ENCODE measurements at places on chromosomes 12 and 14.

DNA sequence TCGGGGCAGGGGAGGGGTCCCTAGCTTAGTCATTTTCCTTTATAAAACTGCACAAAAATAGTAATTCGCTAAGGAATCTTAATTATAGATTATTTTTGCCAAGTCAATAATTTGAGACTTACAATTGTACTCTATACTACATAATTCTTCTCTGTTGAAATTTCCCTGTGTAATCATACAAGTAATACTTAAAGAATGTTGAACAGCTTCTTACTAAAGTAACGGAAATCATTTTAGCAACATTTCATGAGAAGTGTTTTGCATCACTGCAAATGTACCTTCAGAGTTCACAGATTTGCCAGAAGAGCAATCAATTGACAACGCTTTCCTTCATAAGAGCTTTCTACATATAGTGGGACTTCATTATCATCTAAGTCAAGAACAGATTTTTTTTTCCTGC, 7.9 kb upstream of the GNG2 start:
- DNase-seq = no peak

DNA sequence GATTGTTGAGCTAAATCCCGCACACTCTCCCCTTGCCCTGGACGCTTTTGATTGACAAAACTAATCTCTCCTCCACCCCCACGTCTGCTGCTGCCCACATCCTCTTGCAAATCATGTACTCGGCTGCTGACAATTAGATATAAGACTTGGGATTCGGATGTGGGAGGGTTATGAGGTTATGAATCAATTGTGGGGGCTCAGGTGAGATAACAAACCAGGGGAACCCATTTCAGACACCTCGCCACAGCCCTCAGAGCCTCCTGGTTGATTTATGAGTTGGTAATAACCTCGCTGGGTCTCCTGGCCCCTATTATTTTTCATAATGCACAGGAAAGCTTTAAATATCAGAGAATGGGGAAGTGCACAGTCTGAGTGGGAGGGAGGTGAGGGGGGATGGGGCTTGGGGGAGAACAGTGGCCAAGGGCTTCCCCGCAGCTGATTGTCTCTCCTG, 449.9 kb downstream of the DPF3 start:
- peak; percentile 66 for DNase-seq

DNA sequence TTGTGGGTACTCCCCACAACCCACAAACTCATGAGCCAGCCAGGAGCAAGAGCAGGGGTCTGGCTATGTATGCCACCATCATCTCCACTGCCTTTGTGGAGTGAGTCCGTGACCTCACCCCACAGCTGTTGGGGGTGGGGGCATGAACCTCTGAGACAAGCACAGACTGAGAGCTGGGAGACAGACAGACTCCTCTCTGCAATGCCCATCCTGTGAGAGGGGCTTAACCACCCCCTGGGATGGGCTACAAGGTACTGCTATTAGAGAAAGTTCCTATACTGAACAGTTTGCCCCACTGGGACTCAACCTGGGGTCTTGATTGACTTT, 84.5 kb downstream of the PITPNM2 start:
- no peak for DNase-seq

DNA sequence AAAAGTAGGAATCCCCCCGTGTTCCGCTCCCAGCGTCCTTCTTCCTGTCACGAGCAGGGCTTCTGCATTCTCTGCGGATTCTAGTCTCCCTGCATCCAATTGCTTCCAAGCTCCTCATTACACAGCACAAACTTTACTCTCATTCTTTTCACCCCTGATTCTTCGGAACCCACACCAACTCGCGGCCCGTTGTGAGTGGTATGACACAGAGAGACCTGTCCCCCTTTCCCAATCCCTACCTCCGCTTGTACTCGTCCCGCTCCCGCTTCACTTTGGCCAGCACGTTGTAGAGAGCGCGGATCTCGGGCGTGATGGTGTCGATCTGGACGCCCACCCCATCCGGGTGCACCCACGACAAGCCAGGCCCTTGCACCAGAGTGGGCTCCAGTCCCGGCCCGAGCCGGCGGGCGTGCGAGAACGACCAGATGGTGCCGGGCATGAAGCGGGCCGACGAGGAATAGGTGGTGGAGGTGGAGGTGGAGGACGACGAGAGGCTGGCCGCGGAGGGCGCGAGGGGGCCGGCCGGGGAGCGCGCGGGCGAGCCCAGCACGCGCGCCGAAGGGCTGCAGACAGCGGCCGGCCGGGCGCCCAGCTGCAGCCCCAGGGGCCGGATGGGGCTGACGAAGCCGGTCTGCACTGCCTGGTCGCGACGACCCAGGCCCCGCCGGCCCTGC, 687 bp downstream of the IFFO1 start:
- DNase-seq = no peak

DNA sequence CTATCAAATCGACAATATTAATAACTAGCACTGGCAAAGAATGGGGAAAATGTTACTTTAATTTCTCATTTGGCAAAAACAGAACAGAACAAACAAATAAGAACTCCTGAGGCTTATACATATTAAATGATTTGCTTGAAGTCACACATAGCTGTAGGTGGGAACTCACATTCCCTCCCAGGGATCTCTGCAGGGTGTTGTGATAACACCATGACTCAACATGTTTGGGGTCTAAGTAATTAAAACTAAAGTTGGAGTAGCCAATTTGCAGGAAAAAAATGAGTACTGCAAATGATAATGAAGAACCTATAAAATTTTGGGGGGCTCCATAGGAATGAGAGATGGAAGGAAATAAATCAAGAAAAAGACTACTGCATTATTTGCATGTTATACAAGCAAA, 27.5 kb downstream of the UNC79 start:
- no peak for DNase-seq

- no peak for DNase-seq
Observed at GRCh38 chr12:6452944-6453630, 1.2 kb downstream of the TAPBPL start.

- DNase-seq = no peak
Observed at GRCh38 chr12:21942377-21942703, 1.1 kb upstream of the ABCC9 start.

DNA sequence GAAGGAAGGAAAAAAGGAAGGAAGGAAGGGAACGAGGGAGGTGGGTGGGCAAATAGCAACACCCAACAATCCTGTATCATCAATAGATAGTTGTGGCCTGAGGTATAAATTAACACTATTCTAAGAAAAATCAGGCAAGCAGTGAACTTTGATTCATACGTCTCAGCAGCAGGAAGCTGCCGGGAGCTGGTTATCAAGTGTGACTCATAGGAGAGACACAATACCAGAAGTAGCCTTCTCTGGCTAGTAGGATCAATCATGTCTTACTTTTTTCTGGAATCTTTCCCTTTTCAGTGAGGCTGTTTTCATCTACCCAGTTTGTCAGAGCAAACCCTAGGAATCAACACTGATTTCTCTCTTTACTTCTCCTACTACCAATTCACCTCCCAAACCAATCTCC, 780.5 kb downstream of the NRXN3 start:
- DNase-seq = no peak

DNA sequence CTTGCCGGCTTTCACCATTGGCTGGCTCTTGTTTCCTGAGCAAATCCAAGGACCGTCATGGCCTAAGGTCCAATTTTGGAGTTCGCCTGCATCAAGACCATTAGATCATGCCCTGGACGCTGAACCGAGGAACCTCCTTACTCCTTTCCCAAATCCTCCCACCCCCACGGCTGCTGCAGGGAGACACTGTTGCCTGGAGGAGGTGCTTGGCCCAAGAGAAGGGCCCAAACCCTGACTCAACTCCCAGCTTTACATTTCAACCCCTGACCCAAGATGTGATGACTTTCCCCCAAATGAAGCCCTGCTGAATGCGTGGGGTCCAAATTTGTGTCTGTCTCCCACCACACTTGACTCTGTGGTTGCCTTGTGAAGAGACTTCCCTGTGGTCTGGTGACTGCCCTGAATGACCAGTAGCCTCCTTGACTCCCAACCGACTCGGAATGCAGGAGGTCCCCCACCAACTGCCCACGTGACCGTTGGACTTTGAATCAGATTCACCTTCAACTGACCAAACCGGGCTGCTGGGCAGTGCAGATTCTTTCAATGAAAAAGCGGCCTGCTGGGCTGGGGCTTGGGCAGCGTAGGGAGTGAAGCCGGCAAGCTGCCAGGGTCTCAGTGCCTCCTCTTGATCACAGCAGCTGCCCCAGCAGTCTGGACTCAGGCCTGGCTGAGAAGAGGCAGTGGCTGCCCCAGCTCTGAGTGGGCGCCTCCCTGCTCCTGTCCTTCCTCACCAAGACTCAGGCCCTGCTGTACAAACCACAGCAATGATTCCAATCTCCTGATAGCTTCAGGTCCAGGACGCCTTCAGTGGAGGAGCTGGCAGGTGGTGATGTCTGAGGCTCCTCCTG, 46.7 kb upstream of the OASL start:
- no peak for DNase-seq

DNA sequence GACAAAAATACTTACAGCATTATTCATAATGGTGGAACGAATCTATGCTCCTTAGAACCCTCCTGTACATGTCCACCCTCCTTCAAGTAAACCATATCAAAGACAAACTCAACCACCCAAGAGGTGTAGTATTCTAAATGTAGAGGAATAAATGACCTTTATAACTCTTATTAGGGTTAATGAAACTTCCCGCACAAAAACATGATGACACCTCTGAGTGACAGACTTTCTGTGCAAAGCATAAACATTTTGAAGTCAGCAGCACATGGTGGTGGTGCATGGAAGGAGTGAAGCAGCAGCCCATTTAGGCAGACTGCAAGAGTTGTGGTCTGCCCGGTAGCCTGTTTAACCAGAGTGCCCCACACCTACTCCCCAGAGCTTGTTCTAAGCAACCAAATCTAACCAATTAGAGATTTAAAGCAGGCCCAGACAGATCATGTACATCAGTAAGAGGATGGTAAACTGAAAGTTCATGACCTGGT, 615 bp upstream of the ASB8 start:
- no peak for DNase-seq

DNA sequence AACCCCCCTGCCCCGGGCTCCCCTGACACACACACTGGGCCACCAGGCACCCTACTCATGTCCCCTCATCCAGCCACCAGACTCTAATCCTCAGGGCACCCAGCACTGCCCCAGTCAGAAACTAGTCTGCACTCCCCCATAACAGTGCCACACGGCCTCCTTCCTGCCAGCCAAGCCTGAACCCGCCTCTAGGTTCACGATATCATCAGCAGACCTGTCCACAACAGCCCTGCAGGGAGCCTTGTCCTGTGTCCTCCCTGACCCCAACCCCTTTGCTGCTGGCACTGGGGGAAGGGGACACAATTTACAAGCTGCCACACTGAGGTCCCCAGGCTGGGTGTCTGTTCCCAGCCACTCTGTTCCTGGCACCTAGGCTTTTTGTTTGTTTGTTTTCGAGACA, 33.6 kb downstream of the LTBP2 start:
- no peak for DNase-seq

GRCh38 chr14:73250781-73251500, 13.6 kb downstream of the PAPLN start:
- no peak for DNase-seq

- no peak for DNase-seq
Observed at GRCh38 chr12:91617818-91618217, 435.2 kb upstream of the DCN start.

DNA sequence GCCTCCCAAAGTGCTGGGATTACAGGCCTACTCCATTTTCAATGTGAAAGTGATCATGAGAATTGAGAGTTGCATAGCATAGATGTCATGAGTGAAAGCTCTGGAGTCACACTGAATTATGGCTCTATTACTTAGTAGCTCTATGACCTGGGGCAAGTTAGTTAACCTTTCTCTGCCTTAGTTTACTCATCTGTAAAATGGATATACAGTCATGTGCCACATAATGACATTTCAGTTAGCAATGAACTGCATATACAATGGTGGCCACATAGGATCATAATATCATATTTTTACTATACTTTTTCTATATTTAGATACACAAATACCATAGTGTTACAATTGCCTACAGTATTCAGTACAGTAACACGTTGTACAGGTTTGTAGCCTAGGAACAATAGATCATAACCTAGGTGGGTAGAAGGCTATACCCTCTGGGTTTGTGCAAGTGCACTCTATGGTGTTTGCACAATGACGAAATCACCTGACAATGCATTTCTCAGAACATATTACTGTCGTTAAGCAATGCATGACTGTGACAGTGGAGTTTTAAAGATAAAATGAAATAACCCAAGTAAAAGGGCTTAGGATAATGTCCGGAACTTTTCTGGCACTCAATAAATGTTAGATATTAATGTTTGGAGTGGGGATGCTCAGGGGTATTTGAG, 53.1 kb downstream of the ZFYVE26 start:
- no peak for DNase-seq

DNA sequence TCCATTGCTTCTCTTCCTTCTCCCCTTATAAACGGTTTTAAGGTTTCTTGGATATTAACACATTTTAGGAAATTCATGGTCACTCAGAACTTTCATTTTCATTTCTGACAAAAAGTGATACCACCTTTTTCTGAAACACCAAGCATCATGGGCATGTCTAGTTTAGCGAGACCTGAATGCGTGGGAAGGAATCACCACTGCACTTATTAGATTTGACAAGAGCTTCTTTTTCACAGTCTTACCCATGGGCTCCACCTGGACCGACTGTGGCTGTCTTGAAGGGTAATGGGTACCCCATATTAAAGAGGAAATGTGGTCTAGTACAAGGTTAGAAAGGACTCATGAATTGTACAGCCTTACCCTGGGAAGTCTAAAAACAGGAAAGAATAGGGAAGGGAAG, 95.4 kb downstream of the KCNK10 start:
- no peak for DNase-seq

DNA sequence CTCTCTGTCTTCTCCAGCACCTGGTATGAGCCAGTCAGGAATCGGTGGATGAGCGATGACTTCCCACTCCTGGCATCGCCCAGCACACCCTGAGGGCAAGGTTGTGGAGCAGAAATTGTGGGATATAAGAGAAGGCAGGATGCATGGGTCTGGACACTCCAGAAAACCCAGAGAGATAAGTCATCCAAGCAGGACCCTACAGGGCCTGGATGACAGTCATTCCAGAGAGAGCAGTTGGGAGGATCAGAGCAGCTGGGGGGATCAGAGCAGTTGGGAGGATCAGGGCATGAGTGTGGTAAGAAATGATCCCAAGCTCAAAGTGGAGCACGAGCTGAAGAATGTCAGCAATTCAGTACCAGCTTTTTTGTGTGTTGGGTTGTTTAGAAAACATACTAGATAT, 4.0 kb downstream of the AGAP2 start:
- DNase-seq = no peak

GRCh38 chr12:43208627-43209026, 343.4 kb downstream of the ADAMTS20 start:
- DNase-seq = no peak

DNA sequence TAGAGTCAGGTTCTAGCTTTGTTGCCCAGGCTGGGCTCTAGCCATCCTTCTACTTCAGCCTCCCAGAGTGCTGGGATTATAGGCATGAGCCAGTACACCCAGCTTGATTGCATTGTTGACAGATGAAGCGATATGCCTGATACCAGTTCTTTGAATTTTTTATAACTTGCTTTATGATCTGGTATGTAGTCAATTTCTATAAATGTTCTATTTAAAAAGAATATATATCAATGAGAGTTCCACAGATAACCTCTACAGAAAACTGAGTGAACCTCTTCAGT, 99.8 kb downstream of the DIP2B start:
- no peak for DNase-seq

GRCh38 chr14:71086567-71086966, 179.3 kb downstream of the PCNX1 start:
- no peak for DNase-seq

- DNase-seq = no peak
Observed at GRCh38 chr12:114168061-114168460, 201.9 kb upstream of the RBM19 start.

Data from CMK (cell line).